8988T (cell line): ENCODE measurements at places on chromosomes 5 and 9.

DNA sequence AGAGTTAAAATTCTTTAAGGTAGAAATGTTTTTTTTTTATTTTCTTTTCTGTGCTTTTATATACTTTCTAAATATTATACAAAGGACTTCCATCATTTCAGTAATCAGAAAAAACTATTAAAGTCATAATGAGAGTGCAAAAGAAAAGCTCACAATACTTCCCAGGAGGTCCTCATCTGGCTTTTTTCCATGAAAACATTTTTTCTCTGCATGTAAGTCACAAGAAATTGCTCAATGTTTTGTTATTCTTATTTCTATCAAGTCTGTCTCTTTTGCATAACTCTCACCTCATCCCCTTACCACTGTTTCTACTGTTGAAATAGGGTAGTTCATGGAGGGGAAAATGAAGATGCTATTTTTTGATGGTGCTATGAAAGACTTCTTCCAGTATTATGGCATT is 375.0 kb downstream of the TMEM232 start:
- DNase-seq = no peak

DNA sequence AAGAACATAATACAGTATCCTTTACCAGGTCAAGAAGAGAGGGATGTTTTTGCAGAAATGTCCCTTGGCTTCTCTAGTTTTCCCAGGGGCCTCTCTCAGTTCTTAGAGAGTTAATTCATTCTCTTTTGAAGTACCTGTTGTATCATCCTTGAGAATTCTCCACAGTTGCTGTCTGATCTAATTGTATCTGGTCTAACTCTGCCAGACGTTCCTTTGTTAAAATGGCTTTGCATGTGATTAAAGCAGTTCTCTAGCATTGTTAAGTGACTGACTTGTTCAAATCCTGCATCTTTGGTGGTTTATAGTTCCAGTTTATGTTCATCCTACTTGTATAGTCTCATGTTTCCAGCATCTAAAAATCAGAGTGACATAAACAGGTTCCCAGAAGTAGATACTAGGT is 65.0 kb downstream of the KIAA1958 start:
- DNase-seq = no peak

GRCh38 chr9:99835581-99835980 is 13.9 kb downstream of the NR4A3 start:
- DNase-seq = no peak

DNA sequence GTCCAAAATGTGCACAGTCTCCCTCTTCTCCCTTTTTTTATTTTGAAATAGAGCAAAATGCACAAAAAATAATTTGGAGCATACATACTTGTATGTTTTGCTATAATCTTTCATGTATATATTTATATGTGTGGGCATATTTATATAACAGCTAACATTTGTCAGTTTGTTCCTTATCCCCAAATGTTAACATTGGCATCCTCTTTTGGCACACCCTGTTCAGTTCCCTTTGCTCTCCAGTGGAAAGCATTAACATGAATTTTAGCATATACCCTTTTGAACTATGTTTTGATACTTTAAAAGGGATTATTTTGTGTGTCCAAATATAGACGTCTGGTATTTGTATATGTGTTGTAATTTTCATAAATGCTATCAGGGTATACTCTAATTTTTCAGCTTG is 306.2 kb downstream of the ARHGAP26 start:
- DNase-seq = no peak

- DNase-seq = no peak
Observed at GRCh38 chr9:75810063-75810462, 80.4 kb upstream of the PCSK5 start.

DNA sequence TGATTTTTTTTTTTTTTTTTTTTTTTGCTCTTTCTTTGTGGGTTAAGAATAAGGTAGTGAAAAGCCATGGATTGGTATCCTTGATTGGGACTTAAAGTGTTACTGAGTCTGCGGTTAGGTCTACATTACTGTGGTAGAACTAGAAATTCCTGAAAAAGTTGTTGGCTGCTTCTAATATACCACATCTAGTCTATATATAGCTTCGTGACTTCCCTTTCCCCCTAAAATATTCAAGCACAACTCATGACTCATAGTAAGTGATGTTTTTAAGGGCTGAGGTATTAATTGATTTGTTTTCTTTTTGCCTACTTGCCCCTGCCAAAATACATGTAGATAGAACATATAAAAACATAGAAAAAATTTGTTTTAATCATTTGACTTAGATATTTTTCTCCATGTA is 247.6 kb downstream of the TMEM232 start:
- no peak for DNase-seq

- peak; percentile 8 for DNase-seq
Observed at GRCh38 chr9:16705111-16705604, 165.3 kb downstream of the BNC2 start.

DNA sequence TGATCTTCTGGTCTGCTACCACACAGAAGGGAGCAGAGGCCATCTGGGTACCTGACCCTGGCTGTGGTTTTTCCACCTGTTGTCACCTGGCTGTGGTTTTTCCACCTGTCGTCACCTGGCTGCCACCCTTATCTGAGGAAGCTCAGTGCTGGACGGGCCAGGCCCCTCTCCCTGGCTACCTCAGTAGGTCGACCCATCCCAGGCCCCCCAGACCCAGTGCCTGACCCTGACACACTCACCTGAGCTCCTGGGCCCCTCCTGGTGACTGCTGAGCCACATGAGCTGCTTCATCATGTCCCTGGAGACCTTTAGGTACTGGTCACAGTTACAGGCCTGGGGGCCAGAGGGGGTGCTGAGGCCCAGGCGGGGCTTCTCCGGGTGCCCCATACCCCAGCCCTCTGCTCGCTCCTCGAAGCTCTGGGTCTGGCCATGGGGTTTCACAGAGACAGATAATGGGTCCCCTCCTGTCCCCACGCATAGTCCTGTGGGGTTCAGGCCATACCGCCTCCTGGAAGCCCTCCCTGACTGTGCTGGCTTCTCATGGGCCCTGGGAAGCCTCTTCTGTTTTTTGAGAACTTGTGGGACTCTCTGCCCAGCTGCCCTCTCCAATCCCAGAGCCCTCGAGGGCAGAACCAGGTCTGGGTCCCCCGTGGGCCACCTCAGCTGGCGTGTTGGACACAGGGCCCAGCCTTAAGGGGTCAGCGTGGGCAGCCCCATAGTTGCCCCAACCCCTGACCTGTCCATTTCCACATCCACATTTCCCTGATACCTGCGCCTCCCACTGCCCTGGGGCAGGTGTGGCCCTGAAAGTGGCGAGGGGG is 7.5 kb upstream of the NRARP start:
- peak; percentile 42 for DNase-seq

DNA sequence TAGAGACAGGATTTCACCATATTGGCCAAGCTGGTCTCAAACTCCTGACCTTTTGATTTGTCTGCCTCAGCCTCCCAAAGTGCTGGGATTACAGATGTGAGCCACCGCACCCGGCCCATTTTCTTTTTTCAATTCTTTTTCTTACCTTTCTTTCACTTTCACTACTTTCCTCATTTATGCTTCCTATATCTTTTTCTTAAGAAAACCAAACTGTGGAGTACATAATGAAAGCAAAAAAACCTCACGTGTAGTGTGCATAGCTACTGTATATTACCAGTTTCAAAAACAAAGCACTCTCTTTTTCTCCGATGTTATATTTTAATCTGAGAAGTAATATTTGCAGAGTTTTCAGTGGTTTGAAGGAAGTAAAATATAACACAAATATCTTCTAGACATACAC is 8.0 kb upstream of the CAST start:
- DNase-seq = no peak

GRCh38 chr5:95858661-95859595 is 36.4 kb upstream of the GLRX start:
- peak; percentile 93 for DNase-seq

DNA sequence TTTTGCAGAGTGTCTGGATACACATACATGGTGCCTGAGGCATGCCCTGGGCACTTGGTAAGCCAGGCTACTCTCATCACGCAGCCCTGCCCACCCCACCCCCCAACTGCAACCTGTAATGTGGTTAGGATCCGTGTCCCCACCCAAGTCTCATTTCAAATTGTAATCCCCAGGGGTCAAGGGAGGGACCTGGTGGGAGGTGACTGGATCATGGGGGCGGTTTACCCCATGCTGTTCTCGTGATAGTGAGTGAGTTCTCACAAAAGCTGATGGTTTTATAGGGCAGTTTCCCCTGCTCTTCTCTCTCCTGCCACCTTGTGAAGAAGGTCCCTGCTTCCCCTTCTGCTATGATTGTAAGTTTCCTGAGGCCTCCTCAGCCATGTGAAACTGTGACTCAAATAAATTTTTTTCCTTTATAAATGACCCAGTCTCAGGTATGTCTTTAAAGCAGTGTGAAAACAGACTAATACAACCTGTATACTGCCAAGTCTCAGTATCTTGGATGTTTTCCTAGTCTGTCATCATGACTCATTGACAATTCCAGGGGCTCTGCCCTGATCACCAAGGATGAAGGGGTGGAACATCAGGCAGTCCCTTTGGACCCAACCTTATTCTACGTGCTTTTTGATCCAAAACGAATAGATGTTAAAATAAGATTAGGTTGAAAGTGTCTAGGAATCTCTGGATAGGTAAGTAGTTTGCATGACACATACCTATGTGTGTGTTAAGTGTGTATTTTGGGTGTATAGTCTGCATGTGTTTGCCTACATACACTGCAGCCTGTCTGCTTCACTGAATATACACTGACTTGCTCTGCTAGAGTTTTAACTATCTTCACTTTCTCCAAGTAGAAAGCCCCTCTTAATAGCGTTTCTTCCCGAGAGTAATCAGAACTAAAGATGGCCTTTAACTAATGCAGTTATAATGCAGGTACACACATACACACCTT is 293.8 kb downstream of the SLIT3 start:
- no peak for DNase-seq

GRCh38 chr9:93248386-93249040 is 64.6 kb downstream of the WNK2 start:
- DNase-seq = no peak

DNA sequence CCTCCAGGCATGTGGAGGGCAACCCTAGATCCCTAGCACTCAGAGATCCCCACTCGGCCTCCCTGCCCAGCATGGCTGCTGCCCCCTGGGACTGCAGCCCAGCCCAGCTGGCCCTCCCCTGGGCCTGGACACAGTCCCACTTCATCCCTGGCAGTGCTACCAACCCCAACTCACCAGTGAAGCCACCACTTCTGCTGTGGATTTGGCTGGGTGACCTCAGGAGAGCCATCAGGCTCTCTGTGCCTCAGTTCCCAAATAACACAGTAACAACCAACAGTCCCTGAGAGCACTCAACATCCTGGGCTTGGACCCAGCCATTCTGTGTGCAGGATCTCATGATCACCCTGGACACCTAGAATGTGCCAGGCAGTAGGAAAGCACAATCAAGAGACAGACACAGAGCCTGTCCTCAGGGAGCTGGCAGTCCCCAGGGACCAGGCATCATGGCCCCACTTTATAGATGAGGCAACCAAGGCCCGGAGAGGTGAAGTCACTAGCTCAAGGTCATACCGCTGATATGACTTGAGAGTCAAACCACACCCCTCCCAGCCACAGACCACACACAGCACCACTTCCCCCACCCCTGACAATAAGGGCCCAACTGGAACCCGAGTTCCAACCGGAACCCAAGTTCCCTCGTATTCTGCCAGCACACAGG is 4.7 kb upstream of the PSMB7 start:
- DNase-seq = no peak

- DNase-seq = no peak
Observed at GRCh38 chr9:16996901-16997491, 126.5 kb upstream of the BNC2 start.

DNA sequence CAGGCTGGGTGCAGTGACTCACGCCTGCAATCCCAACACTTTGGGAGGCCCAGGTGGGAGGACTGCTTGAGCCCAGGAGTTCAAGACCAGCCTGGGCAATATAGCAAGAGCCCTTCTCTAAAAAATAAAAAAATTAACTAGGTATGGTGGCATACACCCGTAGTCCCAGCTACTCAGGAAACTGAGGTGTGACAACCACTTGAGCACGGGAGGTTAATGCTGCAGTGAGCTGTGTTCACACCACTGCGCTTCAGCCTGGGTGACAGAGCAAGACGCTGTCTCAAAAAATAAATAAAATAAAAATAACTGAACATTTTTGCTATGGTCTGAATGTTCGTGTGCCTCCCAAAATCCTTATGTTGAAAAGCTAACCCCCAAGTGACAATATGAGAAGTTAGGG is 24.5 kb downstream of the AGTPBP1 start:
- no peak for DNase-seq

- no peak for DNase-seq
Observed at GRCh38 chr9:15127831-15128230, 179.2 kb downstream of the TTC39B start.

- DNase-seq = no peak
Observed at GRCh38 chr5:132692632-132692967, 18.8 kb downstream of the IL4 start.

GRCh38 chr5:141476132-141476911 is 556 bp downstream of the PCDHGC3 start:
- DNase-seq = no peak

DNA sequence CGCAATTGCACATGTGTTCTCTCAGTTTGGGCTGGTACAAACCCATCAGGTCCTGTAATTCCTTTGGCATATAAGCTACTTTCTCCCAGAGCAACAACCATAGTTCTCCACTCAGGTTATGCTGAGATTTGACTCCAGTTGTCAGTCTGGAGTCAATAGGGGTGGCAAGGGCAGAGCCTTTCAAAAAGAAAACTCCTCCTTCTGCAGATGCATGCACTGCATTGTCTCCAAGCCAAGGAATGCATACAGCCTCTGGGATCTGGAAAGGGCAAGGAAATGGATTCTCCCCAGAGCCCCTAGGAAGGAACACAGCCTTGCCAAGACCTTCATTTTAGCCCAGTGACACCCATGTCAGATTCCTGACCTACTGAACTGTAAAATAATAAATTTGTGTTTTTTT is 31.0 kb upstream of the GZMA start:
- no peak for DNase-seq

DNA sequence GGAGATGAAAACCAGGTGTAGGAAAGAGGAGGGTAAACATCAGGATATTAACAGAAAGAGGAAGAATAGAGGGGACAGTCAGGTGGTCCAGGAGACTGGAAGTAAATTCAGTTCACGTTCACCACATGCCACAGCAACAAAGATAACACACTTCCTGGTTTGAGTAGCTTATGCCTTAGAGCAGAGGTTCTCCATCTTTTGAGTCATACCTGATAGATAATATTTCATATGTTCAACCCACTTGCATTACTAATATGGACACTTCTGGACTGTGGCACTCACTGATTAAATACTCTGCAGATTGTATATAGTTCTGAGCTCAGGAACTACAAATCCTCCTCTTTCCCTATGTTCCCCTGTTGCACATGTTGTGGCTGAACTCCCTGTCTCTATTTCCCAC is 179.9 kb upstream of the NR3C1 start:
- DNase-seq = no peak

- no peak for DNase-seq
Observed at GRCh38 chr9:21331676-21332402, 3.4 kb downstream of the KLHL9 start.

GRCh38 chr5:10469253-10470050 is 27.8 kb downstream of the ROPN1L start:
- no peak for DNase-seq

DNA sequence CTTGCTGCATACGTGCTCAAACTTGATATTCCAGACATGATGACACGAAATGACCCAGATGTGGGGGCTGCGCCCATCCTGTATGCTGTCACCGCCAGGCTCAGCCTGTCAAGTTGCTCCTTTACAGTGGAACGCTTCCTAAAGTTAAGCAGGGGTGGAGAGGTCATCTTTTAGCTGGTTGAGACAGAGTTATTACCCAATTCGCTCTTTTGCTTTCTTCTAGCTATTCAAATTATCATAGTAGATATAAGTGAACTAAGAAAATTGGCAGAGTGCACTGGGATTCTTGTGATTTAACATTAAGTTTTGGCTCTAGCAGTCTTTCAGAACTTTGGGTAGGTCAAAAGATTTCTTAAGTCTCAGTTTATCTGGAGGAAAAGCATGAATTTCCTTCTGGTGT is 69.8 kb upstream of the BASP1 start:
- no peak for DNase-seq

- DNase-seq = no peak
Observed at GRCh38 chr9:8733131-8733954, 933.8 kb upstream of the DMAC1 start.
